ENCODE measurements at places on chromosomes 1 and 21.

DNA sequence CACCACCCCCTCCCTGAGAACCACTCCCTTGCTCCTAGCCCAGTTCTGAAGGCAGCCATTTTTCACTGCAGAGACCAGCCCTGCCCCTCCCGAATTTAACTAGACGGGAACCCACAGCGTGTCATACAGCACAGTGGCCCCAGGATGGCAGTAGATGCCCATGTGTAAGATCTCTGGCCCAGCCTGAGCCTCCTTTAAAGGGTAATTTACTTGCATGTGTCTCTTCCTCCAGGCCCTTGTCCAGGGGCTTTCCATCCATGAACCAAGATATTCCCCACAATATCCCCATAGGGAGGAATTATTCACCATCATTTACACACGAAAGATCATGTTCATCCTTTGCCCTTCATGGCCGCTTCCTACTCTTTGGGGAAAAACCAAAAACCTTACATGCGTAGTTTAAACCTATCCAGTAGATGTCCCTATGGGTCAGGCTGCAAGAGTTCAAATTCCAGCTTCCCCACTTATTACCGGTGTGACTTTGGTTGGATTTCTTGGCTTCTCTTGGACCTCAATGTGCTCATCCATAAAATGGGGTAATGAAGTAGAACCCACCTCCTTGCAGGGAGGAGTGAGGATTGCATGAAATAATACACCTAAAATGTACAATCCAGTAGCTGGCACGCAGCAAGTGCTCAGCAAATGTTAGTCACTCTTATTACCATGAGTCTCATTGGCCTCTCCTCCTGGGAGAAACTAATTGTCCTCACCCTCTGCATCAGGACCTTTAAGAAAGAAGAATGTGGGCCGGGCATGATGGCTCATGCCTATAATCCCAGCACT lies 4.0 kb upstream of the LACTBL1 start:
- DNase-seq, result peak; percentile 35

GRCh38 chr21:32065654-32066053 lies 192.8 kb downstream of the HUNK start:
- no peak for DNase-seq

DNA sequence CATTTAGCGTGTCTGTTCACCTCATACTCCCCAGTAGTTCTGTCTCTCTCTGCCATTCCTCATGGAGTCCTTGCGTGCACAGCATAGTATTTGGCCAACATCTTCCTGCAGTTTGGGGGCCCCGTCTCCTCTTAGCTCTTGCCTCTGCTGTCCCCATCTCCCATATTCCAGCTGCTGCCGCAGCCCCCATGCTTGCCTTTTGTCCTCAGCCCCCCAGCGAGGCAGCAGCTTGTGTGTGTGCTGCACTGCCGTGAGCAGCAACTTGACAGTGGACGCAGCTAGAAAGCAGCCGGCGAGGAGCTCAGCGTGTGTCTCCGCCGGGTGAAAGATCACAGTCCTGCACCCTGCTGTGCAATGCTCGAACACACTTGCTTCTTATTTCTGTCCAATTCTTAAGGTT lies 164.2 kb upstream of the COL6A1 start:
- DNase-seq, result no peak

GRCh38 chr1:207853372-207853757 lies 57.6 kb downstream of the CD34 start:
- no peak for DNase-seq

DNA sequence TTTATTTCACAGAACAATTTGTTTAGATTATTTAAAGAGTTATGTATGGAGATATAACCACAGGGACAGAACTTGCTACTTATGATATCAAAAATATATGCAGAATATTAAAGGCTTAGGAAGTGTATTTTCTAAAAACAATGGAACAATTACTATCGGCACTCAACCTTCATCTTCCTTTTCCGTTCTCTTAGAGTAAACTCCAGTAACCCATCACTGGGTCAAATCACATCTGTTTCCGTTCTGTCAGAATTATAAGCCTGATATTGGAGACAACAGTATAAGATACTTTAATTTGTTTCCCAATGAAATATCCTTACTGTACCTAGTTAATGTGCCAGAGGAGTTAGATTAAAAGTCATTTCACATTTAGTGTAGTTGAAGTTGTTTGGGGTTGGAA lies 32.2 kb downstream of the DTL start:
- DNase-seq, result no peak

DNA sequence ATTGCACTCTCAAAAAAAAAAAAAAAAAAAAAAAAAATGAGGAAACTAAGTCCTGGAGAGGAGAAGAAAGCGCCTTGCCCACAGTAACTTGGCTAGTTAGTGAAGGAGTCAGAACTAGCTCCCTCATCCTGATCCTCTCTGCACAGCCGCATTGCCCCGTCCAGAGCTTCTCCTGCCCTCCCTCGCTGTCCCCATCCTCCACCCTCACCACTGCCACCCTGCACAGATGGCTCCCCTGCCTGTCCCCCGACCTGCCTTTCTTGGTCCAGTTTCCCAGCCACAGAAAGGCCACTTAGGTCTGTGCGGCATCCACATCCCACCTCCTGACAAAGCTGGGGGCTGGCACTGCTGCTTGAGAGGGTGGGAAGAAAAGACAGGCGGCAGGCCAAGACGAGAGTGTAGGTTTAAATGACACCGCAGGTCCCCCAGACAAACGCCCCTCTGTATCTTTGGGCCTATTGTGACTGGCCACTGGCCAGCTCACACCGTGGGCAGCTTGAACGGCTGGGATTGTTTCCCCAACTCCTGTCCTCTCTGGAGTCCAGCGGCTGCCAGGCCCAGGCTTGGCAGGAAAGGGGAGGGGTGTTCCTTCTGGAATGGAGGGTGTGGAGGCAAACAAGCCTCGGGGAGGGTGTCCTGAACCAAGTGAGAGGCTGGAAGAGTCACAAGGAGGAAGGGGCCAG lies 20.2 kb downstream of the NCMAP start:
- DNase-seq, result no peak

GRCh38 chr1:12774801-12775345 lies 1.3 kb downstream of the PRAMEF12 start:
- DNase-seq, result no peak

DNA sequence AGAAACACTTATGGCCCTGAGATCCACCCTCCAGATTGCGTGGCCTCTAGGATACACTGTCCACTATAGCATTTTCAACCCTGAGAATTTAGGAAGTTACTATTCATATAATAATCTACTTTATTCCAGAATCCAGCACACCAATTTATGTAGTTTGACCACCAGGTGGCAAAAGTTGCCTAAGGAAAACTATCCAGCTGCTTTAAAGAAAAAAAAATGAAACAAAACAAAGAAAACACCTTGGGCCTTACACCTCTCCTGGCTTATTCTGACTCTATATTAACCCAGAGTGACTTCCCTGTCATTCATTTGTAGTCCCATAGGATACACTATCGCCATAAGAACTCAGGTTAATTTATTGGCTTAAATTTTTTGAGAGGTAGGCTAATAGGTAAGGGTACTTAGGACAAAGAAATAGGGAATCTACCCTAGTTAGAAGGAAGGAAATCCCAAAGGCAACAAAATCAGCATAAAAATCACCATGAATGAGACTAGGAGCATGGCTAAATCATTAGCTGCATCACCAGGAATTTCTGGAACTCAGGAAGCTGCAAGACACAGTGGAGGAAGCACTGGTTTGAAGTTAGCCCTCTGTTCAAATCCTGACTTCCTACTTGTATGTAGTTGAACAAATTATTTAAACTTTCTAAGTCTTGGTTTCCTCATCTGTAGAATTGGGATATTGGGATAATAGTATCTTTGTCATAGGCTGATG lies 107.5 kb downstream of the SPAG17 start:
- no peak for DNase-seq

GRCh38 chr1:86273066-86273465 lies 116.5 kb upstream of the COL24A1 start:
- no peak for DNase-seq

GRCh38 chr1:152899883-152900282 lies 8.5 kb upstream of the IVL start:
- DNase-seq, result no peak

DNA sequence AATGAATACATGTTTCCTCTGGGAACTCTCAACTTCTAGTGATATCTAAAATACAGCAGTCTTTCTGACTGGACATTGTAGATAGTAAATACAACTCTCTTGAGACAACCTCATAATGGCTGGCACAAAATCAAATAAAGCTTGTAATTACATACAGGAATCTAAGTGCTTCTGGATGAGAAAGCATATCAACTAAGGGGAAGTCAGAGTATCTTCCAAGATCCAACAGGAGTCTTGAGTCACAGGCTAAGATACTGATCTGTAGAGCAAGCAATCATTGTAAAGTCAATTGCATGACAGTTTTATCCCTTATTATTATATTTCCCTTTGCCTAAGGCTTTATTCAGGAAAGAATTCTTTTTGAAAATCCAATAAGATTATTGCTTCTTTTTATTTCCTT lies 249.9 kb downstream of the LRRIQ3 start:
- DNase-seq, result no peak

DNA sequence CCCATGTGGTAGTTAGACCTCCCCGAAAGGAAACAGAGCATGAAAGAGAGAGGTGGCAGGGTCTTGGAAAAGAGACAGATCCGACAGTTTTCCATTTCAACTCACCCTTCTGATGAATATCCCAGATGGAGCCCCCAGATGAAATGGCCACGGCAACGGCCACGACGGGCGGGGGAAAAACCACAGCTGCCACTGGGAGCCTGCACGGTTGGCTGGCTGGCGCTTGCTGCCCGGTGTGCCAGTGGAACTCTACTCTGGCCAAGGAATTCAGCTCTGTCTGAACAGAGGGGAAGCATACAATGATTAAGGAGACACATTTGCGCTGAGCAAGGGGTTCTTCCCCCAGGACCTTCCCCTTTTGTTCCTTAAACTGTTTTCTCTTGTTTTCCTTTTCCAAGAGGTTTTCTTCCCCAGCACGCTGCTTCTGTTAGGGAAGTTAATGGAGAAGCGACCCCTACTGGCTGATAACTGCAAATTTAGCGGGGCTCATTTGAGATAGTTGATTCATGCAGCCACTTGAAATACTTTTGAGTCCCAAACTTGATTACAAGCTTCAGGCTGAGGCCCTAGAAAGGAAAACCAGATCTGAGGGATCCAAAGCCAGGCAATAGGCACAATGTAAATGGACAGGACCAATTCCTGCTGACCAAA lies 1122.5 kb downstream of the NCAM2 start:
- no peak for DNase-seq

DNA sequence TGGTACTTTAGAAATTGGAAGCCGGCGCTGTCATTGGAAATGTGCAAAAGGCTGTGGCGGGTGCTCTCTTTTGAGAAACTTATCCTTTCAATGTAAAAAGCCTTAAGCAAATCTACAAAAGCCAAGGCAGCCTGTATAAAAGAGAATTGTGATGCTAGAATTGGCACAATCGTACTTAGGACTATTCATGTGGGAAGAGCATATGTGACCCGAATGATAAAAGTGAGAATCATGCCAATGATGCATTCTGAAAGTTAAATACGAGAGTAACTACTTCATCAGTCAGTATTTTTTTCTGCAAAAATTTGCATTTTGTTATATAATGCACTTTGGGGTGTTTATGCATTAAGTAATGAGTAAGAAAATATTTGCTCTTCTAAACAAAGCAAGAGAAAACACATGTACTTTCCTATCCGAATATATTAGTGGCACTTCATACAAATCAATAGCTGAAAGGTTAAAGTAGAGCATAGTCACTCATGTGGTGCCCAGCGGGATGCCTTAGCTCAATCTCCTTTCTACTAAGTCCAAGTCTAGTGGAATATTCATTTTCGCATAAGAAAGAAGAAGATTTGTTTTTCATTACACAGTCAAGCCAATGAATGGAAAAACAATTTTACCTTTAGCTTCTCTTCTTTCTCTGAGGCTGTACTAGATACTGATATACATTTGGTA lies 1256.6 kb upstream of the B3GALT2 start:
- DNase-seq, result no peak

DNA sequence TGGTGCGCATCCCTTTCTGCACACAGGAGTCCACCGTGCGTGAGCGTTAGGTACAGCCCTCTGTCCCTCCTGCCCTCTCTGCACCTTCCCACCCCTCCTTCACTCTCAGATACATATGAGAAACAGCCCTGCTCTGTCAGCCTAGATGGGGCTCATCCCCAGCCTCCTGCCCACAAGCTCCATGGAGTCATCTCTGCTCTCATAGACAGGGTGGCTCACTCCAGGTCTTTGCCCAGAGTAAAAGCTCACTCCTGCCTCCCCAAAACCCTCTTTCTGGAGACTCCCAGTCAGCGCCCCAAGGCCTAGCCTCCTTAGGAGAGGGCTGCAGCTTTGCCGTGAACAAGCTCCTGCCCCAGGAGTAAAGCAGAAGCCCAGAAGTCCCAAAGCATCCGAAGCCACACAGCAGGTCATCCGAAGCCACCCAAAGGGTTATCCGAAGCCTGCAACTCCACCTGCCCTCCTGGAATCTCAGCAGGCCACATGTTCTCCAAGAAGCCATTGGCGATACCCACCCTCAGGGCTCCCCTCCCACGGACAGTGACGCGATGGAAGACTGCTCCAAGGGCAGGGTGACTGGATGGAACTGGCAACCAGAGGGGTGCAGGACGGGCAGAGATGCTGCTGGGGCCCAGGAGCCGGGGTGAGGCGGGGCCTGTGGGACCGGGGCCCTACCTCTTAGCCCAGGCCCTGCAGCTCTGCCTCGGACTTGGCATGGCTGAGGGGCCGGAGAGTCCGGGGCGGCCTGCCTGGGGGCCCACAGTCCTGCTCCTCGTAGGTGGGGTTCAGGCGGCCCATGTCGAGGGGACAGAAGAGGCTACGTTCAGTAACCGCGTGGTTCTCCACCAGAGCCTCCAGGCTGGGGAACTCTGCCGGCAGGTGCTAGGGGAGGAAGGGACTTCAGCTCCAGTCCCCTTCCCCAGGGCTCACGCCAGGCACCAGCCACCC lies 3.6 kb upstream of the KIF17 start:
- DNase-seq, result no peak

- DNase-seq, result no peak
These were observed 30.0 kb downstream of the SLC27A3 start for GRCh38 chr1:153805042-153805745.

DNA sequence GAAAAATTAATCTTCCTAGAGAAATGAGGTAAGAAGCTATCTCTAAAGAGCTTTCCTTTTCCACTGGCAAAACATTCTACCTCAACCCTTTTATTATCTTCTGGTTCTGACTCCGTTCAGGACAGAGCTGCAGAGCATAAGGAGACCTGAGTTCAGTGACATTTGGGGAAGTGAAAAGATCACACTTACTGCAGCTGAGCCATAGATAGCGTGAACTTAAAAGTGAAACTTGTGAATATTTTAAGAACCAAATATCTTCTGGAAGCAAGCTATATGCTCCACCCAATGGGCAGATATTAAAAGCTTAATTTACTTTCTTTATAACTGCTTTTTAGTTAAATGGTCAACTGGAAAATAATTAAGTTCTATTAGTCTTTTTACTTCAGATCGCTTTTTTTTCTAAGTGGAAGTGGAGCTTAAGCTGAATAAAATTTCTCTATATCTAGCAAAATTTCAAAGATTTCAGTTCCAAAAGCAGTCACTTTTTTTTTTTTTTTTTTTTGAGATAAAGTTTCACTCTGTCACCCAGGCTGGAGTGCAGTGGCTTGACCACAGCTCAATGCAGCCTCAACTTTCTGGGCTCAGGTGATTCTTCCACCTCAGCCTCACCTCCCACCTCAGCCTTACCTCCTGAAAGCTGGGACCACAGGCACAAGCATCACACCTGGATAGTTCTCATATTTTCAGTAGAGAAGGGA lies 11.9 kb downstream of the PTPN22 start:
- DNase-seq, result no peak

GRCh38 chr1:100778748-100779147 lies 59.2 kb downstream of the VCAM1 start:
- DNase-seq, result no peak

GRCh38 chr1:41728403-41729202 lies 190.1 kb downstream of the HIVEP3 start:
- DNase-seq, result no peak

All from 8988T (cell line).